ENCODE measurements at places on chromosomes 1 and 21.

- DNase-seq = no peak
Observed at GRCh38 chr1:47611992-47612391, 174.1 kb downstream of the FOXD2 start.

GRCh38 chr1:230143534-230143933, 76.5 kb downstream of the GALNT2 start:
- DNase-seq = no peak

GRCh38 chr1:90902672-90903071, 119.2 kb downstream of the ZNF644 start:
- DNase-seq = no peak

GRCh38 chr1:4894566-4894965, 240.2 kb downstream of the AJAP1 start:
- no peak for DNase-seq

- no peak for DNase-seq
Observed at GRCh38 chr21:38258521-38259485, 2.0 kb downstream of the KCNJ15 start.

DNA sequence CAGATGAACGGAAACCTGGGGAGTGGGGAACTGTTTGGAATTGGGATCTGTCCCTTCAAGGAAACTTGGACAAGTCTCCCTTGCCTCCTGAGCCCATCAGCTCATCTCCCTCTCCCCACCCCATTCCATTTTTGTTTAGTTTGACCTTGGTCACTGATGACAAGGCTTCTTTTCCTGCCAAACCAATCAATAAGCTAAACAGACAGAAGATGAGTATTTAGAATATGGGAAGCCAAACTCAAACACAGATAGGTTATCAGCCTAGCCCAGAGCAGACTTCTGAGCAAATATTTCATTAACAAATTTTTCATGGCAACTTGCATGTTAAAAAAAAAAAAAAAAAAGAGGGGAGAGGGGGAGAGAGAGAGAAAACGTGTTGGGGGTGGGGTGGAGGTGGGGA, 337.2 kb upstream of the PROX1 start:
- DNase-seq = no peak

DNA sequence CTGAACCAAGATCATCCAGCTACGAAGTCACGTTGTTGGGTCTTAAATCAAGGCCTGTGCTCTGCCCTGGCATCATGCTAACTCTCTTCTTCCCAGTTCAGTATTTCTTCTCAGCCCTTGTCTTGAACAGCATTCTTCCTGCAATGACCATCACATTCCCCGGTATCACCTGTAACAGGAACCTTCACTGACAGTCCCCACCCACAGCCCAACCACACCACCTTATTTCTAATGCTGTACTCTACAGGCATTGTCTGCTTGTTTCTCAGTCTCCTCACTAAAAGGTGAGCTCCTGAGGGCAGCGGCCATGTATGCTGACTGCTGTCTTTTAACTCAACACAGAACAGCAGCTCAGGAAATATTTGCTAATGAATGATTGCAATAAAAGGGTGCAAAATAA, 54.0 kb downstream of the DAB1 start:
- DNase-seq = no peak

DNA sequence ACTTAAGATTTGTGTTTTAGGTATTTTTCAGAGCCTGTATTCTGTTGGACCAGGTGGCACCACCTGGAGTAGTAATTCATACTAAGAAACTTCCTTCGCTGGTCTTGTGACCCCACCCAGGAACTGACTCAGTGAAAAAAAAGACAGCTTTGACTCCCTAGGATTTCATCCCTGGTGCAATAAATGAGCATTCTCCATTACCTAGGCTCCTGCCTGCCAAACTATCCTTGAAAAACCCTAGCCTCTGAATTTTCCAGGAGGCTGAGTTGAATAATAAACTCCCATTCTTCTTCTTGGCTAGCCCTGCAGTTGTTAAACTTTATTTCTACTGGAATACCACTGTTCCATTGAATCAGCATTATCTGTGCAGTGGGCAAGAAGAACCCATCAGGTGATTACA, 10.6 kb upstream of the RGS18 start:
- DNase-seq = no peak

GRCh38 chr21:44687671-44688070, 5.7 kb upstream of the KRTAP12-1 start:
- no peak for DNase-seq

- DNase-seq = no peak
Observed at GRCh38 chr21:22754746-22755145, 1756.5 kb downstream of the NCAM2 start.

GRCh38 chr21:35963920-35964451, 96.3 kb downstream of the SETD4 start:
- no peak for DNase-seq

DNA sequence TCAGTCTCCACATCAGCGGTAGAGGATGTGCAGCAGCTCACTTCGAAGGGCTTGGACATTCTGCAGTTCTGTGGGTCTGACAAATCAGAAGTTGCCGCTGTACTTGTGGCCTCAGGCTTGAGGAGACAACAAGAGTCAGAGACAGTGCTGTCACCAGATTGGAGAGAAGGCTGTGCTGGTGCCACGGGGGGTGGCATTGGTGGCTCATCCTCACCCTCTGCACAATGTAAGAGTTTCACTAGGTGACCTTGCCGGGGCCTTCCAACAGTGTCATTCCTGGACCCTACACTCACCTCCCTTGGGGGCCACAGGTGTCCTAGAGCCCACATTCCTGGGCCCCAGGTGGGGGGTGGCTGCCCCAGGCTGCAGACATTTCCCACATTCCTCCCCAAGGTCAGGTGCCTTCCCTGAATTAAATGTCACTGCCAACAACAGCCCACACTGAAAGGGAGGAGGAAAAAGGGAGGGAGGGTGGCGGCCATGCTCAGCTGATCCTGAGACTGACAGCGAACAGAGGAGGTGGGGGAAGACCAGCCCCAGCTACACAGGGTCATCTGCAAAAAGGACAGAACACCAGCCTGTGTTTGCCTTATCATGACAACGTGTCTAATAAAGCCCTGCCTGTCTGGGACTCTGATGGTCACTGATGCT, 46.4 kb downstream of the TMCC2 start:
- no peak for DNase-seq

GRCh38 chr1:20725189-20726117, 7.0 kb downstream of the SH2D5 start:
- DNase-seq = no peak

DNA sequence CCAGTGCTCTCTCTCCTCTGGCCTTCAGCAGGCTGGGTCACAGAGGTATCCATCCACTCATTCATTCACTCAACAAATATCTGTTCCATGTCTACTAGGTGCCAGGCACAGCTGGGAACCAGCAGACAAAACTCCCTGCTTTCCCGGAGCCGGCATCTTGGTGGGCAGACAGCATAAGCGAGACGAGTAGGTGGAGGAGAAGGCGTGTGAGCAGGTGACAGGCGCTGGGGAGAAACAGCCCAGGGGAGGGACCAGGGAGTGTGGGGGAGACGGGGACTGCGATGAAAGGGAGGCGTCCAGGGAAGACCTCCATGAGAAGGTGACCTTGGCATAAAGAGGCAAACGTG, 11.0 kb upstream of the KCNAB2 start:
- DNase-seq = no peak

DNA sequence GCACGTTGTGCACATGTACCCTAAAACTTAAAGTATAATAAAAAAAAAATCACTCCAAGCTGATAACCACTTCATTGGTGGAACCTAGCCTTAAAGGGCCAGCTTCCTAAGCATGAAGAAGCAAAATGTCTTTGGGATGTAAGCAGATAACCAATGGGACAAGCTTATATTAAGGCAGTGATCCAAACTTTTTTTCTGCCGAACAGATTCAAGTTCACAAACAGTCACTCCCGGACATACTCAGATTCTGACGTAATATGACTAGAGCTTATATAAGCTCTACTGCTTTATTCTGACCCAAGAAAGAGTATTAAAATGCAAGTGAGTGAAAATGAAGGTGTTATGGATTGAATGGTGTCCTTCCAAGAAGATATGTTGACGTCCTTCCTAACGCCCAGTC, 44.9 kb upstream of the HIVEP3 start:
- DNase-seq = no peak

GRCh38 chr1:215958841-215959240, 391.7 kb downstream of the KCTD3 start:
- no peak for DNase-seq

- no peak for DNase-seq
Observed at GRCh38 chr1:177274687-177275211, 104.0 kb downstream of the BRINP2 start.

GRCh38 chr1:23408797-23409290, 15.7 kb downstream of the TCEA3 start:
- no peak for DNase-seq

GRCh38 chr1:32736812-32737791, 34.5 kb upstream of the SYNC start:
- DNase-seq = no peak

GRCh38 chr1:223652436-223652941, 13.0 kb downstream of the CAPN8 start:
- no peak for DNase-seq

- no peak for DNase-seq
Observed at GRCh38 chr1:59541161-59541560, 244.3 kb downstream of the FGGY start.

- no peak for DNase-seq
Observed at GRCh38 chr1:246689409-246690008, 34.7 kb upstream of the SCCPDH start.

DNA sequence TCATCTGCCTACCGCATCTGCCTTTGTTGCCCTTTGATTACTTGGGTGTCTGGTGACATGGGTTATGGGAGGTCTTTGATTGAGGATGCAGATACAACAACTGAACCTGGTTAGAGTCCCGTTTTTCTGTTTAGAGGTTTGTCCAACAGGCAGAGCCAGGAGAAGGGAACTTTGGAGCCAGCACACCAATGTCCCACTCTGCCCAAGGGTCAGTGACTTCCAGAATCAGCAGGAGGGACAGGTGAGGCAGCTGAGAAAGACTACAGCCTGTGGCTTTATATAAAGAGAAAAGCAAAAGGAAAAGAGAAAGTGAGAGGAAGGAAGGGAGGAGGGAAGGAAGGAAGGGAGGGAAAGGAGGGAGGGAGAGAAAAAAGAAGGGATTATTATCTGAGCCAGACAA, 101.5 kb upstream of the ZNF644 start:
- DNase-seq = no peak
